Skeletal muscle cell (primary cell): ENCODE measurements at places on chromosomes 4 and X.

DNA sequence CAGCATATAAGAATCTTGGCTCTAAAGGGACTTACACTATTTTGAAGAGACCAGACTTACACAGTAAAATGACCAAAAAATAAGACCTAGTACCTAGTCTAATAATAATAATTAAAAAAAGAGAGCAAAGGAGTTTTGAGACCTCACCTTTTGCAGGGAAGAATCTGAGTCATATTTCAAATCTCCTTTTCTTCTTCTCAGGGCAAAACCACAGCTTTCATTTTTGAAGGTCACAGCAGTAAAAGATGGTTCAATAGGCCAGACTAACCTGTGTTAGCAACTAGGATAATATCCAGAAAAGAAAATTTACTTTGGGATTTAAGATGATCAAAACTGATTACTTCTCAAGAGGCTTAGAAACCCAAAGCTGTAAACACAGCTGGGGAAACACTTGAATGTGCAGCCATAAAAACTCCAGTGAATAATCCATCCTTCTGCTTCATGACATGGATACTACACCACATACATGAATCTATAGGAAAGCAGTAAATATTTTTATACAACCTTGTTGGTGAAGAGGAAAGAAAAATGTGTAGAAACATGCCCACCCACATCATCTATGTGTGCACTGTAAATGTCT, 25.9 kb upstream of the LNX1 start:
- DNase-seq, result no peak

- DNase-seq, result no peak
Observed at GRCh38 chrX:19721726-19722370, 165.6 kb downstream of the SH3KBP1 start.

DNA sequence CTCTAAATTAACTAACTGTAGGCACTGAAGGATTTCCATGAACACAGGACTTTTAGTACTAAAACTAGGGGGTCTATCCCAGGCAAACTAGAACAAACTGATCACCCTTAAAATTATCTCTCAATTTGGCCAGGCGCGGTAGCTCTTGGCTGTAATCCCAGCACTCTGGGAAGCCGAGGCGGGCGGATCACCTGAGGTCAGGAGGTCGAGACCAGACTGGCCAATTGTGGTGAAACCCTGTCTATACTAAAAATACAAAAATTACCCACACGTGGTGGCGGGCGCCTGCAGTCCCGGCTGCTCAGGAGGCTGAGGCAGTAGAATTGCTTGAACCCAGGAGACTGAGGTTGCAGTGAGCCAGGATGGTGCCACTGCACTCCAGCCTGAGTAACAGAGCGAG, 436.6 kb downstream of the RPA4 start:
- DNase-seq, result no peak

GRCh38 chr4:75065909-75066308, 133.0 kb downstream of the PARM1 start:
- DNase-seq, result no peak

- DNase-seq, result no peak
Observed at GRCh38 chr4:42396752-42397634, at the start of gene SHISA3. TSS of gene SHISA3 (plus strand) at chr4:42397488. CDS start at chr4:42398057, 569 bp downstream.

GRCh38 chr4:160161026-160161425, 1058.1 kb downstream of the RAPGEF2 start:
- DNase-seq, result no peak

GRCh38 chr4:76246025-76246424, 5.5 kb upstream of the FAM47E start:
- no peak for DNase-seq

DNA sequence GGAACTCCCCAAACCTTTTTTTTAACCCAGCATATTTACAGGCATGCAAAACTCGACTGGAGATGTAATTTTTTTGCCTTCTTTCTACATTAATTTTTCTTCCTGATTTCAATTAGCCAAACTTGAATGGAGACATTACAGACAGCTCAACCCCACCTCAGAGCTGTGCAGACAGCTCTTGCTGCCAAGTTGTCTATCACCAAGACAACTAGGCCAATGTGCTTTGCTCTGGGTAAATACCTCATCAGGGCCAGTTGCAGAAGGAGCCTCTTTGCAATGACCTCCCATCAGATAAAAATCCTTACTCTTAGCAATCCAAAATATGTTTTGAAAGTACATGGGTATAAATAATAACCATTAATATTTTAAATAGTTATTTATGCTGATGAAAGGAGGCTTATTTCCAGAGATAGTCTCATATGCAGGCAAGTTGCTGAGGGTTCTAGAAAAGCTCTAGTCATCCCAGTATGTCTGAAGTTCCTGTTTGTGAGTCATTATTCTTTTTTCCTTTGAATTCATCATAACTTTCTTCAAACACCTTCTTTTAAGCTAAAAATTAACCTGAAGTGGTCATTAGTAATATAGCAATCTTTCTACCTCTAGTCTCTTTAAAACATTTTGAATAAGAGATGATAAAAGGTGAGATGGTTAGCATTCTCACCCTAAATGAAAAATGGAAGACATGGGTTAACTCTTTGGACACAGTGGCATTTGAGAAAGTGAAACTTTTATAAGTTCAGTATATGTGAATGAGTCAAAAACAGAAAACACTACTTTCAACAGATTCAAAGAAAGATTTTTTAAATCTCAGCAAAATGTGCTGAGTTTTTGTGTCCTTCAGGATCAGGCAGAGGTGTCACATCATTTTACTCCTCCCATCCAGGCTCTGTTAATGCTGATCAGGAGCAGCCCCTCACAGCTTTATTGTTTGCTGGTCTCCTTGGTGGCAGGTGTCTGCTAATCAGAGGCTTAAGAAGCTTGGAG, 475.5 kb upstream of the FGF16 start:
- no peak for DNase-seq

DNA sequence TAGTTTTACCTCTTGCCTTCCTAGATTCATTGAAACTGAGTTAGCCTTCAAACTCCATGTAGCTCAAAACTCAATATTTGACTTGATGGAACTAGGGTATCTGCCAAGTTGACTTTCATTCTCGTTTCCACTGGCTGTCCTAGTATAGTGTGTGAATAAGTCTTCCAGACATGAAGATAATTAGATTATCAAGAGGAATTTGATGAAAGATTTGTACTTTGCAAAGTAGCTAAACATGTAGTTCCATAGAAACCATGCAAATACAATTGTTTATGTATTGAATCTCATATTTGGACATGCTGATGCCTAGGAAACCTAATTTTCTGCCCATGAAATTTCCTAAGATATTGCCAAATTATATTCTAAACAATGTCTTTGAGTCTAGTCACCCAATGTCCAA, 297.5 kb downstream of the ARHGAP24 start:
- no peak for DNase-seq
